ENCODE measurements at places on chromosomes 3 and 15.

- DNase-seq, result no peak
These were observed 35.2 kb downstream of the NR1I2 start for GRCh38 chr3:119817071-119817470.

DNA sequence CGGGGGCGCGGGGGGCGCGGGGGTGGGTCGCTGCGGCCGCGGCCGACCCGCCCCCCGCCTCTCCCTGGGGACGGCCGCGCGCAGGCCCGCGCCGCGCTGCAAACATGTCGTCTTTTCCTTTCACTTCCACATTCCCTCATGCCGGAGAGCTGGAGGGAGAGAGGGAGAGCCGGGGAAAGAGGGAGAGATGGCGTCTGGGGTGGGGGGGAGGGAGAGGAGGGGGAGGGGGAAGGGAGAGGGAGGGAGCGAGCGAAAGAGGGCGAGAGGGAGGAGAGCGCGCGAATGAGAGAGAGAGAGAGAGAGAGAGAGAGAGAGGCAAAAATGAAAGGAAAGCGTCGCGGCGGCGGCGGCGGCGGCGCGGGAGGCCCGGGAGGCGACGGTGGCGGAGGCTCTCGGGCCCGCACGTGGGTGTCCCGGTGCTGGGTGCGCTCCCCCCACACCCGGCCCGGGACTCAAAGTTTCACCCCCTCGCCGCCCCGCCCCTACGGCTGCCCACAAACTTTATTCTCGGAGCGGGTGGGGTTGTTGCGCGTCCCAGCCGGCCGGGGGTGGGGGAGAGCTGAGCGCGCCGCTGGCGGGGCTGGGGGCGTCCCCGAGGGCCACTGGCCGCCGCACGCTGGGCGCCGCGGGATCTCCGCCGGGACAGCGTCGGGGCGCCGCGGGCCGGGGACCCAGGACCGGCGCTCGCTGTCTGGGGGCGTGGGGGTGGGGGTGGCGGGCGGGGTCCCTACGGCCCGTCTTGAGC lies 731 bp downstream of the ZNF710 start:
- DNase-seq, result peak; percentile 26

DNA sequence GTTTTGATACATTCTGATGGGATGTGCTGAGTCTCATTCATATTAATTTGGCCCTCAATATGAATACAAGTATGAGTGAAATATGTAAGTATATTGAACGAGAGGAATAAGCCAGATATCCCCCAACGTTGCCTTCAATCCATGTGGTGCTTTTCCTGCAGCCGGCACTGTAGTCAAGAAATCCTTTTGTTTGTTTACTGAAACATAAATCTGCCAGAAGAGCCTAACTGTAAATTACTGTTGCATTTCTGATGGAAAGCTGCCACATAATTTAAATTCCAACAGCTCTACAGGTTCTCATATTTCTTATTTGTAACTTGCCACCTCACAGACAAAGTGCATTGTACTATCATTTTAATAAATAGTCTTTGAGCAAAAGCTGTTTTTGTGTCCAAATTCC lies 314.0 kb downstream of the KBTBD8 start:
- no peak for DNase-seq

DNA sequence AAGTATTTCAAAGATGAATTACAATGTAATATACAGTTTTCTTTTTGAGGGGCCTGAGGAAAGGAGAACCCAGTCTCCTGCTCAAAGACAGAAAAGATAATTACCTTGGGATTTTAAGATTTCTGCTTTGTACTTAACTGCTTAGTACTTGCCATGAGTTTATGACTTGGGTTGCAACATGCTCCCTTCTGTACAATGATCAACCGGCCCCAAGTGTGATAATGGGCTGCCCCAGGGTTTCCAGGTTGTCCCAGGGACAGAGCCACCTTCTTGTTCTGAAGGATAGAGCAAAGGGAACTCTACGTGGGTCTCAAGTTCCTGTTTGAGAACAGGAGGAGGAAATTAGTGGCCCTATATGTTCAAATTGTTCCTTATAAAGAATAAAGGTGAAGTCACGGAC lies 104.8 kb downstream of the ABHD5 start:
- no peak for DNase-seq

DNA sequence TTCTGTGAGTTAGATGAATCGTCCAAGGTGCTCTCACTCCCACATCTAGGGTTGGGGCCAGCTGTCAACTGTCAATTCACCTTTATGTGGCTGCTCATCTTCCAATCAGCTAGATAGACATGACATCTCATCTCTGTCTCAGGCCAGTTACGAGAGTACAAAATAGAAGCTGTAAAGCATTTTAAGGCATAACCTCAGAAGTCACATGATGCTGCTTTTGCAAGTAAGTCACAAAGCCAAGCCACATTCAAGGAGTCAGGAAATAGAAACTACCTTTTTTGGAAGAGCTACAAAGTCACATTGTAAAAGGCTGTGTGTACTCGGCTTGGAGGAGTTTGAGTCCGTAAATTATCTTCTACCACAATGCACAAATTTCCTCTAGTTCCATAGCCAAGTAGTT lies 5.1 kb upstream of the CCR1 start:
- no peak for DNase-seq

GRCh38 chr3:191470080-191470479 lies 9.1 kb downstream of the PYDC2 start:
- DNase-seq, result no peak

DNA sequence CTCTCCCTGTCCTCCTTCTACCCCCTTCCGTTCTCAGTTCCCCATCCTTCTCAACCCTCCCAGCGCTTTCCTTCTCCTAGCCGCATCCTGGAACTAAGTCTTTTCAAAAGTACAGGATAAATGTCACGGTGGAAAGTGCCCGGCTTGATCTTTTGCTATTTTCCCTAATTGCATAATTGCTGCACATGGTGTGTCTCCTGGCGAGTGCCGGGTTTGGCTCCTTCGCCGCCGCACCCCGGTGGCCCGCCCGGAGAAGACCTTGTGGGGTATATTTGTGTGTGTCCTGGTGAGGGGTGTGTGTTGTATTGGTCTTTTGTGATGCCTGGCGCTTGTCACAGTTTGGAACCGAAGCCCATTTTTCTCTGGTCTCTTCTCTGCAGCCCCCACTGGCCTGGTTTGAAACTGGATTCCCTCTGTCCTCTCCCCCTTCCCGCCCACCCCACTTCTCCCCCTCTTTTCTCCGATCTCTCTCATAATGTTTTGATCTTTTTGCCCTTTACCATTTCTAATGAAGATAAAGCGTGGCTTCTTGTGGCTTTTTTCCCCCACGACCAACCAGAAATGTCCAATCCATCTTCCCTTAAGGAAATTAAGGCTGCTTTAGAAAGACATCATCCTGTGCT lies 692 bp downstream of the UBE2E2 start:
- no peak for DNase-seq

DNA sequence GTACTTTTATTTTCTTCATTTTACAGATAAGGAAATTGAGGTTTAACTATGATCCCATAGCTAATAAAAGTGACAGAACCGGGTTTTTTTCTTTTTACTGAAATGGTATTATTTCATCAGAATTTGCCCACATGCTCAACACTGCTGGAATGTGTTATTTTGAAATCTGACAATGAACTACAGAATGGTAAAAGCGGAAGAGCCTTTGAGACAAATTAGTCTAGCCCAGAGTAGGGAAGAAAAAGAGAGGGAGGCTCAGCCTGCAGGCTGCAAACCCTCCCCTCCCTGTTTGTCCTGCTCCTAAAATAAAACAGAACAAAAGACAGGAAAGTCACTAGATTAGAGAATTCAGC lies 100.3 kb upstream of the LIPC start:
- DNase-seq, result no peak

DNA sequence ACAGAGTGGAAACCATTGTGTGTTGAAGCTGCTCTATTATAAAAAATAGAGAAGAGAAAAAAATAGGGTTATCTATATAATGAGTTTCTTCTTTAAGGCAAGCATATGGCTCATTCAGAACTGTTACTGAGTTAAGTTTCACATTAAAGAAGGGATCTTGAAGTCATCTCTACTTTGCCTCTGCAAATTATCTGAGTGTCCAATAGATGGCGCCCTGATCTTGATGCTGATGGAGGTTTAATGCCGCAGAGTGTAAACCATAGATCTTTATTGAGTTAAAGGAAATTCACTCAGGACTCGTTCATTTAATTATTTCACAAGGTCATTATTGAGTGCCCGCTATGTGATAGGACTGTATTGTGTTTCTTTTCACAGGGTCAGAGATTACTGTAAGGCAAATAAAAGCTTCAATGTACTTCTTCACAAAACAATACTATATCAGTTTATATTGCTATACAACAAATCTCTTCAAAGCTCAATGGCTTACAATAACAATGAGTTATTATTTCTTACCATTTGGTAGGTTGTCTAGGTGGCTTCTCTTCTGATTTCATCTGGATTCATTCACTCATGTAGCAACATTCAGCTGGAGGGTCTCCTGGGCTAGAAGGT lies 171.4 kb downstream of the NSUN3 start:
- no peak for DNase-seq

DNA sequence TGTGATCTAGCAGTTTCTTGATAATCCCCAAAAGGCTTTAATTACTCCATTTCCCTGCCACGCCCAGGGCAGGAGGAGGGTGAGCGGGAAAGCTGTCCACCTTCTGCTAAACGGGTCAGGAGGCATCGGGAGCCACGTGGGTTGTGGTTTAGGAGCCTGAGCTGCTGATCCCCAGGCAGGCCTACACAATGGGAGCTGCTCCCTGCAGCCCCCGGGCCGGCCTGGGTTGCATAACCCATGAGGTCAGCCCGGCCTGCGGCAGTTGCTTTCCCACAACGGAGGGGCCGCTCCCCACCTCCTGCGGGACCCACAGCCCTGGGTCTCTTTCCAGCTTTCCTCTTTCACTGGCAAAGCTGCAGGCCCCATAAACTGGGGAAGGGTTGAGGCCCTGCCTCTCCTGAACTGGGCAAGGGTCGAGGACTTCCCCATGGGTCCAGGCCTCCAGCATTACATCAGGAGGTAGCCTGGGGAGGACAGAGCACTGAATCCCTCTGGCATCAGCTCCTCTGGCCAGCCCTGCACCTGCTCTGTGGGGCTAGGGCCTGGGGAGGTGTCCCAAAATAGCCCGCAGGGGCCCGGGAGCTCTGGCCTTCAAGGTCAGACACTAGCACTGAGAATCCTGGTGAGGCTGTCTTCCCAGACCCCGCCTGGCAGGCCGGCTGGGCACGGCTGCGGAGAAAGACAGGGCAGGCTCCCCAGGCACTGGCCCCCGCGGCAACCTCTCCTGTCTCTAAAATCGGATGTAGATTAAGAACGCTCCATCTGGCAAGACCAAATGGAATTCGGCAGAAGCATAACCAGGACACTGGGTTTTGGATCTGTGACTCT lies 47.3 kb downstream of the ZDHHC19 start:
- no peak for DNase-seq

GRCh38 chr15:101175401-101175800 lies 76.4 kb downstream of the CHSY1 start:
- no peak for DNase-seq

DNA sequence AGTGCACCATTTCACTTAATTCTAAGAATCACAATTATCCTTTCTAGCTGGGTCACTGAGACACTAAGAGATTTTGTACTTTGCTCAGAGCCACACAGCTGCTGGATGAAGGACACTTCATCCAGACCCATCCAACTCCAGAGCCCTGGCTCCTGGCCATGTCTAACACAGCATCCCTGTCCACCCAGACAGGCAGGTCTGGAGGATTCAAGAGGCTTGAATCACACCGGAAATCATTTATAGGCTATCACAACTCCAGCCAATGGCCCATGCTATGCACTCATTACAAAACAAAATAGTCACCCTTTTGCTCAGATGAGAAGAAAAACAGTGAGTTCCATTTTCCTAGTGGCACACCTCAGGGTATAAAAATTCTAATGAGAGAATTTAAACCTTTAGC lies 198.2 kb upstream of the LMCD1 start:
- no peak for DNase-seq

DNA sequence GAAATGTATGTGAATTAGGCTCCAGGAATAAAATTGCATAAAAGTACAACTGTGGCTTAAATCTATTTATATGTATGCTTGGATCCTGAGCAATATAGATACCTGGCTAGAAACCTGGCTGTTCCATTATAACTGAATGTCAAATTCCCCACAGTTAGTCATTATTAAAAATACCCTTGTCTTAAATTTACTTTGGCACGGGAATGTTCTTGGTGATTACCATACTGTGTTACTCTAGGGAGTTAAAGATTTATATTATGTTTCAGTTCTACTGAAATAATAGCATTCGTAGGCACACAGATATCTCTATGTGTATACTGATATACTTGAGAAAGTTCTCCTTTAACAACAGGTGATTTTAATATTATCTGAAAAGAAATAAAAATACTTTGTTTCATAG lies 394.1 kb downstream of the PTPRG start:
- DNase-seq, result no peak

DNA sequence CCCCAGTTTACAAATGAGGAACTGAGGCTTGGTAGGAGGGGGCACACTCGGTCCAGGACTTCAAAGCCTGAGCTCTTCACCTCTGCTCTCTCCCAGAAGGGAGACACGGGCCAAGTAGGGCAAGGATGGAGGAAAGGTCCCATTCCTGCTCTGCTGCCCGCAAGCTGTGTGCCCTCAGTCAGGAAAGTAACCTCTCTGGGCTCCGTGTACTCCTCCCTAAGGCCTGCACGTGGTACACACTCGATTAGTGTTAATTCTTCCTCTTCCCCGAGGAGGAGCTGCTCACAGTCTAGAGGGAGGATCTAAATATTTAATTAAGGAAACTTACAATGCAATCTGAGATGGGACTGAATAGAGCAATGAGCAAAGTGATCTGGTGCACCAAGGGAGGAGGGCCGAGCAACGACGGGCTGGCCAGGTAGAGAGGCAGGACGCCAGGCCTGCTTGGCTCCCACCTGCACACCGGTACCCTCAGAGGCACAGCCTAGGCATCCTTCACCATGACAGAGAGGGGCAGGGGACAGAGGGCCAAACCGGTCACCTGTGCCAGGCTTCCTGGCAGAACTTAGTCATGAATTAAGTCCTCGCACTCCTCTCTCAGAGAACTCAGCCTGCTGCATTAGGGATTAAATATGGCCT lies 47.2 kb upstream of the IQSEC1 start:
- no peak for DNase-seq

DNA sequence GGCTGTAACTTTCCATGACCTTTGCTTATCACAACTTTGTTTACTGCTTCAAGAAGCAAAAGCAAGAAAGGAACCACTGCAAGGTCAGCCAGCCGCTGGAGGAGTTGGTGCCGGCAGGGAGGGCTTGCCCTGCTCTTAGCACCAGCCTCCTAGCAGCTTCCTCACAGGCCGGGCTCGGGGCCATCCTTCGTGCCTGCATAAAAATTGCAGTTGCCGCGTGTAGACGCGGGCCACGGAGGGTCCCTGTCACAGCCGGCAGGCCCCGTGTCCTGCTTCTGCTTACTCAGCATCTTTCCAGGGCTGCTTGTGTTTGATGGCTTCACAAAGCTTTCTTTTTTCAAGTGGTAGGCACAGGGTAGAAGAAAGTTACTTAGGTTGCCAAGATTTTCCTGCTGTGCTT lies 84.4 kb downstream of the PGPEP1L start:
- no peak for DNase-seq

DNA sequence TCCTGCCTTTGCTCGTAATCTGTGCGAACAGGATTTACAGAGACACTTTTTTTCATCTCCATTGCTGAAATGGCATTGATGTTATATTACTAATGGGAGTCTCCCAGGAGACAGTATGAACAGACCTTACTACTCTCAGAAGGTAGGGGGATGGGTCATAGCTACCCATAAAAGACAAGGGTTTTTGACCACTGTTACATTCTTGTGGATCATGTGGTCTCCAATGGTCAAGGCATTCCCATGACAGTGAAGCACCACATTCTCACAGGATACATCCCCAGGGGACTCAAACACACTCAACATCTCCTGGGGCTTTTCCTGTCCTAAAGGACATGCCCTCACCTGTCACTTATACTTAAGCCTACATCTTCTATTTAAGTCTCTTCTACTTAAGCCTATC lies 40.8 kb downstream of the MKRN3 start:
- DNase-seq, result no peak
